ENCODE measurements at places on chromosomes 16 and 17. TPM values are rescaled to one million over a fixed set of nuclear protein-coding genes. Genes with fewer than 3 reads are reported as not detected.
A peak's percentile ranks its signal among the peaks of the same experiment; 100 is the strongest.

GRCh38 chr17:28906276-28906675 is 3.4 kb upstream of the DHRS13 start:
- H3K27ac ChIP-seq = no peak overlapping the region
- peaks cover 12% of the 10 kb centered on the region for H3K4me1 ChIP-seq
- H3K4me3 ChIP-seq = no peak overlapping the region
- DNase-seq = no peak
- H3K27me3 ChIP-seq = no peaks in the 10 kb centered on the region
- peaks cover 56% of the 10 kb centered on the region for H3K36me3 ChIP-seq

HS3ST2 gene
- not detected for total RNA-seq

TMEM11 gene
- total RNA-seq = 27.1 TPM

PLEKHH3 gene
- total RNA-seq = 0.57 TPM

- DNase-seq = no peak
- no peaks in the 10 kb centered on the region for H3K36me3 ChIP-seq
Measured at GRCh38 chr16:85383836-85384832, 229.0 kb upstream of the GSE1 start.

GRCh38 chr16:9091867-9092281 is 430 bp downstream of the HAPSTR1 start:
- peaks cover 41% of the 10 kb centered on the region for H3K36me3 ChIP-seq
- H3K27ac ChIP-seq = no peak overlapping the region
- H3K4me1 ChIP-seq = peaks cover 28% of the 10 kb centered on the region
- H3K4me3 ChIP-seq = peak overlapping the region; percentile 49
- H3K27me3 ChIP-seq = no peaks in the 10 kb centered on the region

SCGB1C2 gene
- total RNA-seq = not detected

GRCh38 chr17:72205357-72205756 is 84.5 kb downstream of the SOX9 start:
- H3K27me3 ChIP-seq = no peaks in the 10 kb centered on the region
- no peaks in the 10 kb centered on the region for H3K4me1 ChIP-seq
- no peaks in the 10 kb centered on the region for H3K36me3 ChIP-seq
- H3K27ac ChIP-seq = no peak overlapping the region
- H3K4me3 ChIP-seq = no peak overlapping the region

PLXDC1 gene
- 1.0 TPM for total RNA-seq

DNA sequence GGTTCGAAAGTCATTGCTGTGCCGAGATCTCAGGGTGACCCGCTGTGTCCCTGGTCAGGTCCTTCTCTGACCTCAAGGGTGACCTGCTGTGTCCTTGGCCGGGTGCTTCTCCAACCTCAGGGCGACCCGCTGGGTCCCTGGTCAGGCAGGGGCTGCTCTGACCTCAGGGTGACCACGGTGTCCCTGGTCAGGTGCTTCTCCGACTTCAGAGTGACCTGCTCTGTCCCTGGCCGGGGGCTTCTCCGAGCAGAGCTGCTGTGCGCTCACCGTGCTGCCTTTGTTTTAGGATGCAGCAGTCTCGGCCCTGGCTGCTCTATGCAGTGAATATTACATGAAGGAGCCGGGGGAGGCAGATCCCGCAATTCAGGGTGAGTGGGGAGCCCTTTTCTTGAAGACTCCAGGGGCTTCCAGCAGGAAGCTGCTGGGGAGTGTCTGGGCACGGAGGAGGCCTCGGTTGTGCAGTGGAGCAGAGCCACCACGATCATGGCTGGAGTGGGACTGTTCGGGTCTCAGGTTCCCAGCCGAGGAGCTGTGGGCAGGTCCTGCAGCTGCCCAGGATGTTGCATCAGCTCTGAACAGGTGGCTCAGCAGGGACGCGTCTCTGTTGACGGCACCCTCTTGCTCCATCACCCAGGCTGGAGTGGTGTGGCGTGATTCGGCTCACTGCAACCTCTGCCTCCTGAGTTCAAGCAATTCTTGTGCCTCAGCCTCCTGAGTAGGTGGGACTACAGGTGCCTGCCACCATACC is 83.7 kb upstream of the ZNF750 start:
- peaks cover 1% of the 10 kb centered on the region for H3K4me1 ChIP-seq
- no peak for DNase-seq
- peaks cover 40% of the 10 kb centered on the region for H3K36me3 ChIP-seq
- no peak overlapping the region for H3K4me3 ChIP-seq
- no peak overlapping the region for H3K27ac ChIP-seq

ACTG1 gene
- 4,152 TPM for total RNA-seq

Measured in activated T-helper 2 cell treated with anti-CD3 and anti-CD28 coated beads, Interferon-gamma antibody, Interleukin-2, Interleukin-4, amounts not matched to agents 10 μg/mL and 5 μg/mL and 100 μg/mL, durations not matched to agents 14 hours and 24 hours and 36 hours (primary cell).